ENCODE measurements at places on chromosomes 12 and 14.

DNA sequence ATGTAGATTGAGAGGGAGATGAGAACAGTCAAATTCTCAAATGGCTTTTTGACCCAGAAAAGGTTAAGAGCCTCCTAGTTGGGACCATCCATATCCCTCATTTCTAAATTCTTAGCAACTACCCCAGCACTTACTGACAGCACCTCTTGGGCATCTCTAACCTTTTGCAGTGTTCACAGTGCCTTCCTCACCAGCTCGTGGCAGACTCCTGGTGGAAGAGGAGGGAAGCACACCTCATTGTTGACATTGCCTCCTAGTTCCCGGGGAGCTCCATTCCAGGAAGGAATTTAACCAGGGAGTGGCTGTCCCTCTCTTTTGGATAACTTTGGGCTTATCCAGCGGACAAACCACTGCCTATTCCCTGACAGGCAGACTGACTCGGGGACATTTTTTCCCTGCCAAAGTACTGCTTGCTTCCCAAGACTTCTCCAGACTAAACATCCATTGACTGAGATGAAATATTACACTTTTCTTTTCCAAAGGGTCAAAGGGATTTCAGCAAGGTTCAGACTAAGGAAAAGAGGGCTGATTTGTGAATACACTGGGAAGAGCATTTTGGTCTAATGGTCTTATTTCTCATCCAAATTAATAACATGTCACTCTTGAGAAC is 9.0 kb upstream of the OR6J1 start:
- peak; percentile 66 for DNase-seq

GRCh38 chr14:38128640-38129039 is 79.1 kb upstream of the SSTR1 start:
- DNase-seq: no peak

DNA sequence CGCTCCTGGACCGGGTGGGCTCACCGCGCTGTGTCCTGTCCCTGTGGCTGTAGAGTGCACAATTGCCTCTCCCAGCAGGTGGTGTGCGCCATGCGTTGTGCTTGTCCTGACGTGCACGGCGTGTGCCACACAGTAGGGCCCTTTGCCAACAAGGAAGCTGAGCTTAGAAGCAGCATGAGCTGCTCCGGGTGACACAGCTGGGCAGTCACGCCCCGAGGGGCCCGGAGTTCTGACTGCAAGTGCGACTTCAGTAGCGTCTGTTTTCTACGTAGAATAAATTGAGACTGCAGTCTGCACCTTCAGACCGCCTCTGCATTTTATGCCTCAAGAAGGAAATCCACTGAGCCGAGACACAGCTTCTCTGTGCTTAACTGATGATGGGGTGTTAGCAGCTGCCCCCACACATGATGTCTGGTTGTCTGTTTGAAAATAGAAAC is 81.6 kb downstream of the ADGRD1 start:
- DNase-seq: no peak

GRCh38 chr14:65301862-65302539 is 110.5 kb upstream of the FUT8 start:
- DNase-seq: no peak

- peak; percentile 87 for DNase-seq
Measured at GRCh38 chr12:120971299-120972180, 6.8 kb upstream of the HNF1A start.

DNA sequence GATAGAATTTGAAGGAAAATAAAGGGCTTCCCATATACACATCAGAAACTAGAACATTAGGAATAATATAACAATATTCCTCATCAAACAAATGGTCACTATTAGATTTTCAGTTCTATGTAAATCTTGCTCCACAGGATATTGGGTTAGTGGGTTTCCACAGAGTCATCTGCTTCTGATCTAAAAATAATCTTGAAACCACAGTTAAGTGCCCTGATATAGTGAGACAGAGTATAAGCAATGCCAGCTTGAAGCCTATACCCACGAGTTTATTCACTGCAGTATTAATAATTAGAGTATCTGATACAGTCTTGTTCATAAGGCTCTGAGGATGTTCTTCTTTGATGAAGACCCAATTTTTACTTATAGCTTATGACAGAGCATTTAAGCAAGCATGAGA is 74.5 kb upstream of the ATF7IP start:
- no peak for DNase-seq

- no peak for DNase-seq
Measured at GRCh38 chr12:46108721-46109120, 118.3 kb upstream of the SCAF11 start.

GRCh38 chr12:63397807-63398206 is 246.8 kb upstream of the AVPR1A start:
- DNase-seq: no peak

GRCh38 chr14:103533137-103533998 is 4.4 kb downstream of the TRMT61A start:
- DNase-seq: no peak

DNA sequence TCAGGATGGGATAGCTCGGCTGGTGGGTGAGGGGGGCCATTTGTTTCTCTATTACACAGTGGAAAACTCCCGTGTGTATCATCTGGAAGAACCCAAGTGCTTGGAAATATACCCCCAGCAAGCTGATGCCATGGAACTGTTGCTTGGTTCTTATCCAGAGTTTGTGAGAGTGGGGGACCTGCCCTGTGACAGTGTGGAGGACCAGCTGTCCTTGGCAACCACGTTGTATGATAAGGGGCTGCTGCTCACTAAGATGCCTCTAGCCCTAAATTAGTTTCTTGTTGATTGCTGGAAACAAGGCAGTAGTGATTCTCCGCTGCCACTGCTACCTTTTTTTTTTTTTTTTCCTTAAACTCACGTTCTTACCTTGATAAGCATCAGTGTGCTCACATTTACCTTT is 1.9 kb downstream of the RIOX1 start:
- no peak for DNase-seq

GRCh38 chr12:124075841-124076240 is 102.8 kb downstream of the ZNF664 start:
- DNase-seq: no peak

- no peak for DNase-seq
Measured at GRCh38 chr14:77203611-77204458, 22.2 kb downstream of the TMEM63C start.

- no peak for DNase-seq
Measured at GRCh38 chr12:110743571-110744093, 941 bp upstream of the PPP1CC start.

DNA sequence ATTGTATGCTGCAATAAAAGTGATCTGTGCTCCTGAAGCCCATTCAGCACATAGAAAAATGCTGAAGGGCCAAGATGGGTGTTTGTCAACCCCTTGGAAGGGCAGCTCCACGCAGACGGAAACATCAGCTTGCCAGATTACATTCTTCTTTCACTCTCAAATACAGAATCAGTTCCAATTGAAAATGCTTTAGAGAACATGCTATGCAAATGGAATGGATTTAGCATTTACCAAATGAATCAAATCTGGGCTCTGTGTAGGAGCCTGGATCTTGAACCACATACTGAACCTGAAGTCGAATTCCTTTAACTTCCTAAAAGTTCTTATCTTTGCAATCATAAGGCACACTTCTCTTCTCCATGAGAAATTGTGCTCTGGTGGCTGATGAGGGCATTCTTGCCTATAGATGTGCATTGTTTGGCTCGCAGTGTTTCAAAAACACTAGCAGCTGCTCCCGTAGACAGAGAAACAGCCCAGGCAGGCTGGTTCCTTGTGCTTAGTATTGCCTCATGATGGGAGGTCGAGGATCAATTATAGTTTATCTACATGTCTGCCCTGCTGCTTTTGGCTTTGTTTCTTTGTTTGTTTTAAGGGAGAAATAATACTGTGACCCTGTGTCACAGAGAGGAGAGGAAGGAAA is 489.8 kb upstream of the FLRT2 start:
- no peak for DNase-seq

DNA sequence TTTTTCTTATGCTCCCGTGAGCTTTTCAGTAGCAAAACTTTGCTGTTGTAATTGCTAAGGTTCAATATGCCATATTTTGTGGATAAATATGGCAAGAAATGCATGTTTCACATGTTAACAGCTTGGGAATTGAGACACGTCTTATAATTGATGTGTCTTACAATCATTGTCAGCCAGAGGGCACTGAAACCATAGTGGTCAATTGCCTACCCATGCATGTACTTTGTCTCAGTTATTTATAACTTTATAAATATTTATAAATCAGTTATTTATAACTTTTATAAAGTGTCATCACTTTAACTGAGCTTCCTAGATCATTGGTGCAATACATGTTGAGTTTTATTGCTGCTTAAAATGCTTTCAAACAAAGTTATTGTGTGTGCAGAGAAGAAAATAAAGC is 82.0 kb downstream of the CATSPERB start:
- DNase-seq: peak; percentile 63

- DNase-seq: no peak
Measured at GRCh38 chr14:31307618-31308017, 100.0 kb upstream of the HECTD1 start.

- no peak for DNase-seq
Measured at GRCh38 chr14:25484235-25484634, 434.3 kb upstream of the STXBP6 start.

DNA sequence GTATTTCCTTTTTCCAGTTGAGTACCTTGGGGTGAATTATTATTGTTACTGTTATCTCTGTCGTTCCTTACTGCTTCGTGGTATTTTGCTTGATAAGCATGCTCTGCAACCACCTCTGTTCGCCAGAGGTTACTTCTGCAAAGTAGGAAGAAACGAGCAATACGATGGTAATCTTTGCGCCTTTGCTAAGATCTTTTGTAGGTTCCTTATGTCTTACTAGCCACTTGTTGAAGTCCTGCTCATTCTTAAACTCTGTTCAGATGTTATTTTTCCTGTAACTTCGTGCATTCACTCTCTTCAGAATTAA is 729 bp upstream of the M6PR start:
- DNase-seq: no peak

GRCh38 chr12:108511633-108512540 is 3.2 kb upstream of the FICD start:
- peak; percentile 78 for DNase-seq

DNA sequence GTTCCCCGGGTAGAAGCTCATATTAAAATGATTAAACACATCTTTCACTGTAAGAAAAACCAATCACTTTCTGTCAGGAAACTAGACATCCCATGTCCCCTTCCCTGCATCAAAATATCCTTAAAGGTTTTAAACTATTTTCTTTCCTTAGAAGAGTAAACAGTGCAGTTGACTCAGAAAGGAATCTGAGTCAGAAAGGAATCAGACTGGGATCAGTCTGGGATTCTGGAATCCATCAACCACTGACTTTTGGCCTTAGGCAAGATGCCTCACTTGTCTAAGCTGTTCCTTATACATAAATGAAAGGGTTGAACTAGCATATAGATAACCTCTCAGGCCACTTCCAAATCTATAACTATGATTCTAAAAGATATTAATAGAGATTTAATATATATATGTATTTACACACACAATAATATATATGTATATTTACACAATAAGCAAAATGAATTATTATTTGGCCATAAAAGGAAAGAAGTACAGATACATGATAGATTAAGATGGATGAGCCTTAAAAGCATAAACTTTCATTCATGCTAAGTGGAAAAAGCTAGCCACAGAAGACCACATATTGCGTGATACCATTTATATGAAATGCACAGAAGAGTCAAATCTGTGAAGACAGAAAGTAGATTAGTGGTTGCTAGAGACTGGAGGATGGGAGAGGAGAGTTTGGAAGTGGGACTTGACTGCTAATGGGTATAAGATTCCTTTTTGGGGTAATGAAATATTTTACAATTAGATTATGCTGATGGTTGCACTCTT is 114.4 kb downstream of the SLC38A1 start:
- peak; percentile 21 for DNase-seq

DNA sequence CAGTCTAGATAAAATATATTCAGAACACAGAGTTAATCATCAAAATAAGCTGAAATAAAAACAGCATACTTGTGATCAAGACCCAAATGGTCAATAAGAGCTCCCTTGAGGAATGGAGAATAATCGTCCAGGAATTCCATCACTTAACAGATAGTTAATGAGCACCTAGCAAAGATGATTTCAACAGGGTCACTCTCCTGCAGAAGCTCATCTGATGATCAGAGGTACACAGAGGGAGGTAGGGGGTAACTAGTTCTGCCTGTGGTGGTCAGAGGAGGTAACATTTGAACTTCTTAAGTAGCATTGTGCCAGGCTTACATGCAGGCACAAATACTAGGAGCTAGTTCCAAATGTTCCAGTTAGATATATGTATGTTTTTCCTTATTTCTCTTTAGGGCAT is 9.5 kb downstream of the MED13L start:
- DNase-seq: no peak

DNA sequence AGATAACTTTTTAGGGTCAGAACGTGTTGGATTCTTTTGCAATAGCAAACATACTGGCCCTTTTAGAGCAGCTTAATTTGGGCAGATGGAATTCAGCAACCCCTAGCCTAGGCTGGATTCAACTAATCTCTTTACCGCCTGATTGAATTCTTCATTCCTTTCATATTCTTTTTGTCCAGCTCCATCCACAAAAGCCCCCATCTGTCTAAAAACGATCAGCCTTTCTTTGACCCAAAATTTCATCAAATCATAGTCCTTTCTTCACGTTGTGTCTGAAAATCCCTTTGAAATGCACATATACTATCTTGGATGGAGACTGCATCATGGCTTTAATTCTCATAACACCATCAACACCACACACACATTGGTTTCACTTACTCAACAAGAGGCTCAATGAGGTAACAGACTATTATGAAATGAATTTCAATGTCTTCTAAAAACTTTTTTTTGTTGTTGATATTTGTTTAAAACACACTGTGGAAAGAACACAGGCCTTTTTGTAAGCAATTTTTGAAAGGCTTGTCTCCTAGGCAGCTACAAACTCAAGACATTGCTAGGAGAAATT is 128.0 kb upstream of the EEA1 start:
- DNase-seq: no peak

DNA sequence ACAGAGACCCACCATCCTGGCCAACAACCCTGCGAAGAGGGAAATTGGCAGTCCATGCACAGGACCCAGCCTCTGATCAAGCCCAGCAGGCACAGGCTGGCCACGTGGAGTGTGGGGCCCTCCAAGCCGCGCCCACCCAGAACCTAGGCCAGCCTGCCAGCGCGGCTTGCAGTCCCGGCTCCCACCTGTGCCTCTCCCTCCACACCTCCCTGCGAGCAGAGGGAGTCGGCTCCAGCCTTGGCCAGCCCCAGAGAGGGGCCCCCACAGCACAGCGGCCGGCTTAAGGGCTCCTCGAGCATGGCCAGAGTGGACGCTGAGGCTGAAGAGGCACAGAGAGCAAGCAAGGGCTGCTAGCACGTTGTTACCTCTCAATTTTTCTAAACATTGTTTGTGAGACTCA is 373.4 kb downstream of the NELL2 start:
- DNase-seq: no peak

DNA sequence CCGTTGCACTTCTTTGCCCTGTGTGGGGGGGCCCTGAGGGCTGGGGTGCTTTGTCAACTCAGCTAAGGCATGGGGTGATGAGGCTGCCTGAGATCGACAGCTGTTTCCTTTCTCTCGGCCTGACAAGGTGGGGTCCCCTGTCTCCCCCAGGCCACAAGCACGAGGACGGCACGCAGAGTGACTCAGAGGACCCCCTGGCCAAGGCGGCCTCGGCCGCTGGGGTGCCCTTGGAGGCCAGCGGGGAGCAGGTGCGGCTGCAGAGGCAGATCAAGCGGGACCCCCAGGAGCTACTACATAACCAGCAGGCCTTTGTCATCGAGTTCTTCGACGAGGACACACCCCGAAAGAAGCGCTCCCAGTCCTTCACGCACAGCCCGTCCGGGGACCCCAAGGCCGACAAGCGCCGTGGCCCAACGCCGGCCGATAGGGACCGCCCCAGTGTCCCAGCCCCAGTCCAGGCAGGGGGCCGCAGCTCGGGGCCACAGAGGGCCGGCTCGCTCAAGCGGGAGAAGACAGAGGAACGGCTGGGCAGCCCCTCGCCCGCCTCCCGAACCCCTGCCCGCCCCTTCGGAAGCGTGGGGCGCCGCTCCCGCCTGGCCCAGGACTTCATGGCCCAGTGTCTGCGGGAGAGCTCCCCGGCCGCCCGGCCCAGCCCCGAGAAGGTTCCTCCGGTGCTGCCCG is 18.8 kb downstream of the CEP170B start:
- no peak for DNase-seq
